Caki2 (cell line): ENCODE measurements at places on chromosomes 1 and 21.

DNA sequence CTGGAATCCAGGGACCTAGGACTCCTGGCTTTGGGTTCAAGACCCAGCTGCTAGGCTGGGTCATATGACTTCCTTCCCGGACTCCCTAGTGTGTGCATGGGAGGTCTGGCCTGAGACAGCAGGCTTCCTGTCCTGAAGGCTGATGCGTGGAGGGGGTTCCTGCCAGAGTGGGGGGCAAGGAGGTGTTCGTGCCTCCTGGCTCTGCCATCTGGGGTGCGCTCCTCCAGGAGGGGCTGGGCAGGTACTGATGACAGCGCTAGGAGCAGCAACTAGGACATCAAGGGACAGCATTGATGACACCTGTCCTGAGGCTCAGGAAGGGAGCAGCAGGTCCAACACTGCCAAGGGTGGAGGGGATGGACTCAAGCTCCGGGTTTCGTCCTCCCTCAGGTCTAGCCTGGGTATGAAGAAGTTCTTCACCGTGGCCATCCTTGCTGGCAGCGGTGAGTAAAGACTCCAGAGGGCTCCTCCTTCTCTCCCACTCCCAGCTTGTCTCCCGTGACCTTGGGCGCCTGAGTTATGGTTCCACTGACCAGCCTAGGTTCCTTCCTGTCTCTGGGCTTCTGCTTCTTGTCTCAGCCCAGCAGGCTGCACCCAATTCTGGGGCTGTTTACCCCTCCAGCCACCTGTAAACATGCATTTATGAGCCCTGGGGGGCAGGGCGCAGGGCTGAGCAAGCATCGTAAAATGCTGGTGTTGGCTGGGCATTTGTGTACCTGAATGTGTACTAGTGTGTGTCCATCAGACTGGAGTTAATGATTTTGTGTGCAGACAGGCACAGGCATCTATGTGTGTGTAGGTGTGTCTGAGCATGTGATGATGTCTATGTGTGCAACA lies 871 bp downstream of the PLA2G2F start:
- no peak for DNase-seq

- DNase-seq: peak; percentile 67
Observed at GRCh38 chr1:78619803-78620579, at the start of gene IFI44L. IFI44L (plus strand) TSS chr1:78620448; CDS start chr1:78627916, 7,468 bp downstream.

GRCh38 chr1:32333251-32333963 lies 2.6 kb downstream of the MARCKSL1 start:
- no peak for DNase-seq

GRCh38 chr1:34858901-34859445 lies 576 bp downstream of the SMIM12 start:
- DNase-seq: no peak

DNA sequence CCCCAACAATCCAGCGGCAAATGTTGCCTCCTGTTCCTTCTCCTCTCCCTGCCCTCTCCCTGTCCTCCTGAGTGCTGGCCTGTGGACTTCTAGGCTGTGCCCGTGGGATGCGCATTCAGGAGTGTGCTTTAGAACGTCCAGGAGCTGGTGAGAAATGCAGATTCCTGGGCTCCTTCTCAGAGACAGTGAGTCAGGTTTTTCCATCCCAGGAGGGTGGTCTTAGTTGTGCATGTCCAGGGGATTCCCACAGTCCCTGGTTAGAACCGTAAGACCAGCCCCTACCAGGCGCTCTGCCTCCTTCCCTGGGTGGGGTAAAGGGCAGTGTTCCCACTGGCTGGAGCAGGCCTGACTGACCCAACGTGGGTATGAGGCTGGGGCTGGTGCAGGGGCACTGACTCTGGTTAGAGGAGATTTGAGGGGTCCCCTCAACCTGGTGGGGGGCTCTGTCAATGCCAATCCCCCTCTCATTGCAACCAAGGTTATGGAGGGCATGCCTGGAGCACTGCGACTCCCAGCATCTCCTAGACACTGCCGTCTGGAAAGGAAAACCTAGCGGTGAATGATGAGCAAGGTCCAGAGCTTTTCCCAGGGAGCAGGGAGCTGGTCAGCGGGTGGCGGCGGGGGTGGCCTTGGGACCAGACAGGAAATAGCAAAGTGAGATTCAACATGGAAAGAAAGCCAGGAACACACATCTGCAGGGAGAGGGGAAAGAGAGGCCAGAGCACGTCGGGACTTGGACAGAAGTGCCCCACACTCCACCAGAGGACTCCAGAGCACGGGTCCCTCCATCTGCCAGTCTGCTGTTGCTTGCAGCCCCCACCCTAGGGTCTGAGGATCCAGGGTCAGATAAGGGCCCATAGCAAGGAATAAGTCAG lies 38.5 kb downstream of the HSPG2 start:
- DNase-seq: no peak

GRCh38 chr1:54275349-54275748 lies 75.4 kb downstream of the MRPL37 start:
- DNase-seq: no peak

DNA sequence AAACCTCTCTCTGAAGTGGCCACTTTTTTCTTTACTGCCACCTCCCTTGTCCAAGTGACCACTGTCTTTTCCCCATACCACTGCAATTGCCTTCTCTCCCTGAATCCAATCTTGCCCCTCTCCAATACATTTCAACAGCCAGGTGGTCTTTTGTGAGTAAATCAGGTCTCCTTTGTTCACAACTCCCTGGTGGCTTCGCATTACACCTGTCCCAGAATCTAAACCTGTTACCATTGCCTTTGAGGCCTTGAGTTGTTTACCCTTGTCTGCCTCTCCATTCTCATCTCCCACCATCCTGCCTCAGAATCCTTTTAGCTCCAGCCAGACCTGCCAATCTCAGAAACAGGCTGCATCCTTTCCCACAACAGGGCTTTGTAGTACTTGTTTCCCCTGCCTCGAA lies 21.8 kb upstream of the DYNLT5 start:
- DNase-seq: no peak

DNA sequence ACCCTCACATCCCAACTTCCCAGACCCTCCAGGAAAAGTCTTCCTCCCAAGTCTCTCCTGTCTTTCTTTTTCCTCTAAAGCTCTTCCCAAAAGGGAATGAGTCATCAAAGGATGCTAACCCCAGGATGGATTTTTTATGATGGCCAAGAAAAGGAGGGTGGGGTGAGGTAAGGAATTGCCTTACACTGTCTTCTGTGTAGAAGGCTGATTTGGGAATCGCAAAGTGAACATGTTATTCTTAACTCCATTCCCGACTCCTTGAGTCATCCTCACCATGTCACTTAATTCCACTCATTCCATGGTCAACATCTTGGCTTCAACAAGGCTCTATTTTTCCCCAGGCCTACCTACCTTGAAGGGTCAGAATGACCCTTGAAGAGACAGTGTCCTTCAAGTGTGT lies 44.0 kb downstream of the TBX15 start:
- no peak for DNase-seq

DNA sequence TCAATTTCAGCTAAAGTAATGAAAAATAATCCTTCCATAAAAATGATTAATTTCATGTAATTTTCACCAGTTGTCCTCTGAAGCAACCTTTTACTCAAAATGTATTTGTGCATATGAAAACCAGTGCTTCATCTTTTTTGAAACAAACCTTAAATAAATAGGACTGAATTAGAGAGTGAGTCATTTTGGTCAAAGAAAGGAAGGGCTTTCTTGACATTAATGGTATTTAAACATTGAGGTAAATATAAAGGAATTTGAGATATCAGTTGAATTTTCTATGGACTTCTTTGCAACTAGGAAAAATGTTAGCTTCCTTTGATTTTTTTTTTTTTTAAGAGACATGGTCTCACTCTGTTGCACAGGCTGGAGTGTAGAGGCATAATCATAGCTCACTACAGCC lies 38.7 kb downstream of the SNX7 start:
- DNase-seq: no peak

- DNase-seq: no peak
Observed at GRCh38 chr1:40243351-40243750, 4.4 kb upstream of the TMCO2 start.

- no peak for DNase-seq
Observed at GRCh38 chr1:37931102-37931360, 15.8 kb downstream of the INPP5B start.

DNA sequence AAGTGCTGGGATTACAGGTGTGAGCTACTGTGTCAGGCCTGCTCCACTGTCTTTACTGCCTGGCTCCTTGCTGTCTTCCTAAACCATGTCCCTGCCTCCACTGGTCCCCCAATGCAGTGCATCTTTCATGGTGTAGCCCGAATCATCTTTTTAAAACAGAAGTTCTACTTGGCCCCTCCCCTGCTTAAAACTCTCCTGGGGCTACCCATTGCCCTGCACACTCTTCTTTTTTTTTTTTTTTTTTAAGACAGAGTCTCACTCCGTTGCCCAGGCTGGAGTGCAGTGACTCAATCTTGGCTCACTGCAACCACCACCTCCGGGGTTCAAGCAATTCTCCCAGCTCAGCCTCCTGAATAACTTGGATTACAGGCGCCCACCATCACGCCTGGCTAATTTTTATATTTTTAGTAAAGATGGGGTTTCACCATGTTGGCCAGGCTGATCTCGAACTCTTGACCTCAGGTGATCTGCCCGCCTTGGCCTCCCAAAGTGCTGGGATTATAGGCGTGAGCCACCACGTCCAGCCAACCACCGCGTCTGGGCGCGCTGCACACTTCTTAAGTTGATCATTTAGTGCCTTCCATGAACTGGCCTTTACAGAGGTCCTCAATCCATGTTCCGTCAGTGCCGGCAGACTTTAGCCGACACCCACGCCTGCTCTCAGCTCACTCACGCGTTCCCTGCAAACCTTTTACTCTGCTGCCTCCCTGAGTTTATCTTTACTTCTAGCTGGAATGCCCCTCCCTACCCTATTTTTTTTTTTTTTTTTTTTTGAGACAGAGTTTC lies 2.4 kb downstream of the FCN3 start:
- DNase-seq: peak; percentile 69

- peak; percentile 74 for DNase-seq
Observed at GRCh38 chr21:36203603-36203889, 46.9 kb downstream of the DOP1B start.

DNA sequence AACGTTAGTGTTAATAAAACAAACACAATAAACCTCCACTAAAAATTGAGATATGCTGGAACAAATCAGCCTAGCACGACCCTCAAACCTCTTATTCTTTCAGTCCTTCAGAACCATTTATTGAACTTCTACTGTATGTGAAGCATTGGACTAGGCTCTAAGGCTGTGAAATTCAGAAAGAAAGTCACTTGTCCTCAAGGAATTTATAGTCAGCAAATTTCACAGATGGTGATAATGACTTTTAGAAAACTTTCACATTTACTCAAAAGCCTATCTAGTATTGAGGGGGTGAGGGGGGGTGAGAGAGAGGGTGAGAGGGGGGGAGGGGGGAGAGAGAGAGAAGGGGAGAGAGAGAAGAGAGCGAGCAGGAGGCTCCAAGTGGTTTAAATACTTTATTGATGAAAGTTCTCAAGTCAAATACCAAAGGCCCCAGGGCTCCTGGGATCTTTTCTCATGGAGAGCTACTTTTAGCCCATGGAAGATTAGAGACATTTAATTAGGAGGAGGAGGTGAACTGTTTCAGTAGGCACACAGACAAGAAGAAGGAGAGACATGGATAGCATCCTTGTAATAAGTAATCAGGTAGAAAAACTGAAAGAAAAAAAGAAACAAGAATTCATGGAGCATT lies 66.3 kb upstream of the SSX2IP start:
- no peak for DNase-seq
